ENCODE measurements at places on chromosomes 4 and X.

DNA sequence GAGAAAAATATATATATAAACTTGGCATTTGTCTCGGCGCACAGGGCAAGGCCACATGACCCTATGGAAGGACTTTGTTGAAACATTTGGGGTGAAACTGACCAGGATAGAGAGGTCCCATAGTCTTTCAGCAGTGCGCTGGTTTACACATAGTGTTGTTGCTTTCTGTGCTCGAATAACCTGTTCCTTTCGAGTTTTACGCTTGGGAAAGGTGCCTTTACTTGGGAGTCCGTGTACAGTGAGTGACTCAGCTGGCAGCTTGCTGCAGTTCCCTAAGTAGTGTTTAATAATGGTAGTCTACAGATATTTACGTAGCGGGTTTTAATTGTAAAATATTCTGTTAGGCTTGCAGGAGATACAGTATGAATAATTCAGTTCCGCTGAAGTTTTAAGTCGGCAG, 578 bp downstream of the APOOL start:
- peak overlapping the region; percentile 79 for H3K4me3 ChIP-seq
- DNase-seq: no peak
- H3K27ac ChIP-seq: no peak overlapping the region
- no peaks in the 10 kb centered on the region for H3K36me3 ChIP-seq
- H3K4me1 ChIP-seq: no peaks in the 10 kb centered on the region

DNA sequence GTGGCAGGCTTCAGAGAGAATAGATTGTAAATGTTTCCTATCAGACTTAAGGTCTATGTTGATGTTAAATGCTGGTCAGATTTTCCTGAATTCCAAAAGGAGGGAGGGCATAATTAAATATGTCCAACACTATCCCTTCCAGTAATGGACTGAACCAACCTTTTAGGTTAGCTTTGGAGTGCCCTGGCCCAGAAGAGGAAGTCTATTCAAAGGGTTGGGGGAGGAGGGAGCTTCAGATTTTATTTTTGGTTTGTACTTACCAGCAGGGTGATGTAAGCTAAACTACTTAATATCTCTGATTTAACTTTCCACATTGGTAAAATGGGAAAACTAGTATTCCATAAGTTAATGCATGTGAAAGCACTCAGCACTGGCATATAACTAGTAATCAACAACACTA, 91.1 kb downstream of the RBM46 start:
- no peaks in the 10 kb centered on the region for H3K36me3 ChIP-seq
- no peaks in the 10 kb centered on the region for H3K4me1 ChIP-seq
- H3K27ac ChIP-seq: no peak overlapping the region
- no peaks in the 10 kb centered on the region for H3K27me3 ChIP-seq
- H3K4me3 ChIP-seq: no peak overlapping the region

DNA sequence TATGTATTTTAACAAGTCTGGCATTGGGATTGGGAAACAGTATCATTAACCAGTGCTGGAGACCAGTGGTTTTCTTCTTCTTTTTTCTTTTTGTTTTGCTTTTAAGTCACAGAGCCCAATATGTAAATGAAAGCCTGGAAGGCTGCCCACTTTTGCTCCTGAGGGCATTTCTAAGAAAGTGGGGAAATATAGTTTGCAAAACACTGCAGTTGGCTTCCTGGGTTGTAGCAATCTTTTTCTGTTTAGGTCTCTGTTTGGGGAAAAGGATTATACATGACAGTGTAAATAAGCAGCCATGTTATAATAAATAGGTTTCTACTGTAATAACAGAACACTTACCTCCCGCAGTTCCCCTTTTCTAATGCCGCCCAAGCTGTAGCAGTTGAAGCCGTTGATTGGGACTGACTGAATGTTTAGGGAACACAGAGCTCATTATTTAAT, 105.5 kb downstream of the TMEM164 start:
- H3K4me1 ChIP-seq: no peaks in the 10 kb centered on the region
- DNase-seq: no peak
- no peak overlapping the region for H3K4me3 ChIP-seq
- H3K27ac ChIP-seq: no peak overlapping the region
- H3K36me3 ChIP-seq: no peaks in the 10 kb centered on the region

DNA sequence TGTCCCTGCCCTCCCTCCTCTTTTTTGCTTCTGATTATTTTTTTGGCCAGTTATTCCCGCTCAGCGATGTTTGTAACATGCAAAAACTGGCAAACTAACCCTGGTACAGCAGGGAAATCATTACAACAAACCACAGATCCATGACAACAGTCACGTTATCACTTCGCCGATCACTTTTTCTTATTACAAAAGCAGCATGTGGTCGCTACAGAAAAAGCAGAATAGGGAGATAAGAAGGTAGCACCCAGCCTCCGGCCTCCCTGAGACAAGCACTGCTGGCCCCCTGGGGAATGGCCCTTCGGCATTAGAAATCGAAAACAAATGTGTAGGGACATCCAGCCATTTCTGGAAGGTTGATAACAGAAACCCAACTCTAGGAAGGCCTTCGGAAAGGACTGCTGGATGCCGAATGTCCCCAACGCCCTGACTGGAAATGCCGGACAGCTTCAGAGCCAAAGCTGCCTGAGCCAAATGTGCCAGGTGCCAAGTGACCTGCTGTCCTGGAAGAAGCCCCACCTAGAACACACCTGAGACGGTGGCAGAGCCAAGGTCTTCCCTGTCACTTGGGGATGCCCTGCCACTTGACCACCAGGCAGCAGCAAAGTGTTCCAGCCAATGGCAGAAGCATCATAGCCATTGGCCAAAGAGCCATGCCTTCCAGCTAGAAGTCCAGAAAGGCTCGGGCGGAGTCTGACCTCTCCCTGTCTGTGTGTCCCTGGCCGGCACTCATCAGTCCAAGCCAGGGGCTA, 2.9 kb downstream of the IDH3G start:
- DNase-seq: no peak
- no peak overlapping the region for H3K4me3 ChIP-seq
- no peaks in the 10 kb centered on the region for H3K27me3 ChIP-seq
- no peak overlapping the region for H3K27ac ChIP-seq
- no peaks in the 10 kb centered on the region for H3K4me1 ChIP-seq

GRCh38 chrX:69113723-69114122, 51.5 kb downstream of the PJA1 start:
- DNase-seq: no peak
- H3K27ac ChIP-seq: no peak overlapping the region
- H3K36me3 ChIP-seq: no peaks in the 10 kb centered on the region

DNA sequence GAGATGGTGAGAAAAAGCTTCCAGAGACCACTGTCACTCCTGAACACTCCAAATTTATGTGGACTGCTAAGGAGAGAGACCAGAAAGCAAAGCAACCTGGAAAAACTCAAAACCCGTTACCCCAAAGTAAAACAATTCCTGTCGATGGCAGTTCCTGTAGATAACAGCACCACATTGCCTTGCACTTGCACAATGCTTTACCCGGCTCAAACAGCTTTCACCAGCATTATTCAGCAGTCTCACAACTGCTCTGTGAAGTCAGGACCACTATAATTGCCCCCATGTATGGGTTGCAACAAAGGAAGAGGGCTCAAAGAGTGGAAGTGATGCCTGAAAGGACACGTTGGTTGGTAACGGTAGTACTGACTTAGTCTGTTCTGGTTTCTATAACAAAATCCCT, 234.8 kb downstream of the BCOR start:
- no peaks in the 10 kb centered on the region for H3K36me3 ChIP-seq
- H3K27me3 ChIP-seq: no peaks in the 10 kb centered on the region
- DNase-seq: no peak
- H3K27ac ChIP-seq: no peak overlapping the region
- H3K4me1 ChIP-seq: peaks cover 4% of the 10 kb centered on the region

DNA sequence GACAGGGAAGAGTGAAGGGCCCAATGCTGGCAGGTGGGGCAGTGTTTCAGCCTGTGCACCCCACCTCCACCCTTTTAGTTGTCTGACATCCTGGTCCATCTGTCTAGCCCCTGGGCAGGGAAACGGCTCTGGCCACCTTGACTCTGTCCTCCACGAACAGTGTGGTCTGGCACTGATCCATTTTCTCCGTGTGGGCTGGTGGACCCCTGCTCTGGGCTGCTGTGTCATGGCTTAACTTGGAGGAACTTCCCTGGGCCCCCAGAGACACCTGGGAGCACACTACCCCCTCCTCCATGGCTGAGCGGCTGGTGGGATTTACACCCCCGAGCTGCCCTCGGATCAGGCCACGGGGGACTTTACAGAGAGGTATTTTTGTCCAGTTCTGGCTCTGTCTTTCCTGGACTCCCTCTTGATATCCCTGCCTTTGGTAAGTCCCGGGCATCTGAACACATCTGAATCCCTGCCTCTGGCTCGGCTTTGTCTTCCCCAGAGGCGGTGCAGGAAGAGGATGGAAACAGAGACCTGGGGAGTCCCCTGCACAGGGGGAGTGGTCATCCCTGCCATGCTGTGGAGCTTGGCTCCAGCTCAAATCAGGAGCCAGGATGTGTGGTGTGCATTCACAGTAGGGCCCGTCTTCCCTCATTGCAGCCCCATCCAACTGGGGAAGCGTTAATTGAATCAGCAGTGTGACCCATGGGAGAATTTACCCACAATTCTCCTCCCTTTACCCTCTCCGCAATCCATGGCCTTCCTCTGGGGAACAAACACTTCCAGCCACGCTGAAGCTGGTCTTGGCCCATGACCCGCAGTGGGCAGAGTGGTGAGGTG, 6.3 kb upstream of the NKX1-1 start:
- H3K4me1 ChIP-seq: no peaks in the 10 kb centered on the region
- peak; percentile 40 for DNase-seq
- H3K27me3 ChIP-seq: peaks cover 70% of the 10 kb centered on the region
- H3K36me3 ChIP-seq: no peaks in the 10 kb centered on the region
- H3K4me3 ChIP-seq: no peak overlapping the region
- H3K27ac ChIP-seq: no peak overlapping the region

DNA sequence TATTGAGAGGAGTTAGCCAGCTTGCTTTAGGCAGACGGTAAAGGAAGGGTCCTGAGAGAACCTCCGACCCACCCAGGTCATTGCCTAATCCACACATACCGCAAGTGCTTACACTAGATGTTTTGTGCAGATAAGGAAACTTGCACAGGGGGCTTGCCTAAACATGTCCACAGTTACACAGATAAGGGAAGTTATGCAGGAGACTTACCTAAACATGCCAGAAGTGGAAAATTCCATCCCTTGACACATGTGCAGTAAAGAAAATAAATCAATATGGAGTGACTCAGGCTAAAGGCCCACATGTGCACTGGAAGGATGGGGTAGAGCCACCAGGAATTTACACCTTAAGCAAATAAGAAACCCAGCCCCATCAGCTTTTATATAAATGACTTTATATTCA, 232.8 kb upstream of the HDX start:
- H3K27ac ChIP-seq: peak overlapping the region; percentile 32
- no peaks in the 10 kb centered on the region for H3K36me3 ChIP-seq
- no peak overlapping the region for H3K4me3 ChIP-seq
- H3K27me3 ChIP-seq: no peaks in the 10 kb centered on the region

GRCh38 chr4:94491322-94491721, 39.6 kb downstream of the PDLIM5 start:
- H3K4me1 ChIP-seq: peaks cover 57% of the 10 kb centered on the region
- peak overlapping the region; percentile 96 for H3K27ac ChIP-seq
- DNase-seq: no peak
- no peaks in the 10 kb centered on the region for H3K27me3 ChIP-seq
- H3K36me3 ChIP-seq: peaks cover 25% of the 10 kb centered on the region

DNA sequence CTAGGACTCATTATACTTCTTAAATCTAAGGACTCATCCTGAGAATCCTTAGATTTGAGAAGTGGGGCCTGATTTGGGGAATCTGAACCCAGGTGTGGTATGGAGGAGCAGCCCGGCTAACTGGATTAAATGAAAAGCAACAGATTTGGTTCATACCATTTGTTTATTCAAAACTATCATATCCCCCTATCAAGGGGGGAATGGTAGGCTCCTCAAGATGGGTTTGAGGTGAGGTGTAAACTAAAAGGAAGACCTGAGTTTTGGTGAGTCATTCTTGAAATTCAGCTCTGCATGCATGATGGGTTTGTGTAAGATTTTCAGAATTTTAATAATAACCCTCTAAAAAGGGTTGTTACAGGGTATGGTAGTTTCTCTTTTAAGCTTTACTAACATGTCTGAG, 53.4 kb downstream of the CASP6 start:
- H3K4me1 ChIP-seq: no peaks in the 10 kb centered on the region
- no peak for DNase-seq
- H3K4me3 ChIP-seq: no peak overlapping the region
- H3K27ac ChIP-seq: no peak overlapping the region

GRCh38 chrX:38341442-38341841, 11.0 kb upstream of the OTC start:
- no peak for DNase-seq
- no peaks in the 10 kb centered on the region for H3K36me3 ChIP-seq
- H3K4me3 ChIP-seq: no peak overlapping the region
- H3K27ac ChIP-seq: no peak overlapping the region
- H3K27me3 ChIP-seq: no peaks in the 10 kb centered on the region
- H3K4me1 ChIP-seq: no peaks in the 10 kb centered on the region

GRCh38 chr4:86960557-86960961, 25.7 kb downstream of the AFF1 start:
- H3K4me3 ChIP-seq: no peak overlapping the region
- no peak overlapping the region for H3K27ac ChIP-seq
- H3K4me1 ChIP-seq: peaks cover 7% of the 10 kb centered on the region
- DNase-seq: no peak
